ENCODE measurements at places on chromosomes 3 and 15.

- no peak for DNase-seq
Measured at GRCh38 chr3:45992821-45993221, 2.8 kb downstream of the FYCO1 start.

- DNase-seq = peak; percentile 43
Measured at GRCh38 chr15:63896336-63897115, 62.8 kb upstream of the HERC1 start.

- DNase-seq = no peak
Measured at GRCh38 chr3:126518779-126519177, 1.2 kb upstream of the UROC1 start.

GRCh38 chr3:25335356-25335755, 92.7 kb upstream of the RARB start:
- DNase-seq = no peak

GRCh38 chr15:56042982-56043980, 49.9 kb upstream of the NEDD4 start:
- no peak for DNase-seq

- DNase-seq = no peak
Measured at GRCh38 chr15:49315391-49315823, 107.6 kb upstream of the FGF7 start.

DNA sequence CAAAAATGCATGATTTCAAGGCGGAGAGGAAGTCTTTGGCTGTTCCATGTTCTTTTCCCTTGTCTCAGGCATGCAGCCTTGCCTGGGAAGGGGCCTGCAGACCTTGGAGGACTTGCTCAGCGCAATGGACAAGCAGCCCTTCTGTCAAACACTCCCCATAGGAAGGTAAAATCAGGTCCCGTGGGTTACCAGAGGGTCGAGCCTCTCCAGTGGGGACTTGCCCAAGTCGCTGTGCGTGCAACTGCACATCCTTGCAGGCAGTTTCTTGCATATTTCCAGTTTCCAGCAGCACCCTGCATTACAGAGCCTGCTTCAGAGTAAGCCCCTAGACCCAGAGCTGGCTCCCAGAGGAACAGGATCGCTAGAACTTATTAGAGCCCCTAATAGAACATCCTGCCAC, 75.5 kb upstream of the KLF13 start:
- no peak for DNase-seq

DNA sequence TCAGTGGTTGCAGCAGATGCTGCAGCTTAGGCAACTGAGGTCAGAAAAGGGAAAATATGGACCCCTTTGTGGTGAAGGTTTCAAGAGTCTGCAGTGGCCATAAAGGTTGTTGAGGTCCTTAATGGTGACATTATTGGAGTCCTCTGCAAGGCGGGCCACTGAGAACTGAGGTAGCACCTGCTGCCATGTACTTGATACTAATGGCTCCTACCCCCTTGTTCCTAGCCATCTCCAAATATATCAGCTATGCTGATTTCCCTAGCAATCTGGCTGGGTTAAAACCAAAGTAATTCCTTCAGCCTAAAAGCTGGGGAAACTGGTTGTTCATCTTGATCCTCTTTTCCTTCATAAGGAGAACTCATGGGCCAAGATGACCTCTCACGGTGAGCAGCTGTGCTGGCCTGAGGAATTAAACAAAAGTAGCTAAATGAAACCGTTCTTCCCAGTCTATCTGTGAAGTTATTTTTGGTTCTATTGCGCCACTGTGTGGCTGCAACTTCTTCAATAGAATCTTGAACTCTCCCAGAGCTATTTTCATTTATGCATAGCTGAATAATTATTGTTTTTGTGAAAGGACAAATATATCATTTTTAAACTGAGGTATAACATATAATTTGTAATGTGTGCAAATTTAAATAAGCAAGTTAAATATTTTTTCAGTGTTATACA, 76.1 kb upstream of the PLSCR4 start:
- peak; percentile 84 for DNase-seq

- no peak for DNase-seq
Measured at GRCh38 chr3:133506215-133506901, 67.1 kb upstream of the CDV3 start.
